ENCODE measurements at places on chromosomes 12 and 14. TPM values are rescaled to one million over a fixed set of nuclear protein-coding genes. Genes with fewer than 3 reads are reported as not detected.

DNA sequence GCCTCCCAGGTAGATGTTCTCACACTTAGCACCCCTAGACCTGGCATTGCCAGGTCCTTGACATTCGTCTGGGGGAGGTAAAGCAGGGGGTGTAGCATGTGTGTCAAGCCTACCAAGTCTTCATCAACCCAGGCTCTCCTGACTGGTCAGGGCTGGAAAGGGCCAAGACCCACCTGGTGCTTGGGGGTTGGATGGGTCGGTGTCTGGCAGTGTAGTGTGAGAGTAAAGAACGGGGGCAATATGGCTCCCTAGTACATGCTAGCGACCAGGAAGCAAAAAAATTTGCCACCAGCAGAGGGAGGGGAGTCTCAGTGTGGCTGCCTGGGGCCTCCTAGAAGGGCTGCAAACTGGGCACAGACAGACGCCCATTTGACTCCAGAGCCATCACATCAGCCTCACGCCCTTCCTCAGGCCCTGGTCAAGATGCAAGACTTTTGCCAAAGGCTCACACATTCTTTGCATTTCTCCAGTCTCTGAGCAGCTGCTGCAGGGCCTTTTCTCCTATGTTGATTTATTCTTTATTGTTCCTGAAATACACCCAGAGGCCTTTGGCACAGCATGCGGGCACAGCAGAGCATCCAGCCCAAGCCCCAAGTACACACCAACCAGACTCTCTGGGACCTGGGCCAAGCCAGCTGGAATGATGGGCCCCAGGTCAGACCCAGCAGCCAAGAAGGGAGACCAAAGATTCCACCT is 38.3 kb upstream of the PNMA1 start:
- H3K36me3 ChIP-seq, result peaks cover 2% of the 10 kb centered on the region
- peak overlapping the region; percentile 10 for H3K4me3 ChIP-seq
- DNase-seq, result peak; percentile 80
- H3K4me1 ChIP-seq, result peaks cover 95% of the 10 kb centered on the region
- H3K27ac ChIP-seq, result peak overlapping the region; percentile 85
- H3K27me3 ChIP-seq, result no peaks in the 10 kb centered on the region

- no peak overlapping the region for H3K27ac ChIP-seq
- H3K4me3 ChIP-seq, result no peak overlapping the region
- H3K27me3 ChIP-seq, result no peaks in the 10 kb centered on the region
- no peaks in the 10 kb centered on the region for H3K36me3 ChIP-seq
Measured at GRCh38 chr14:100772607-100773165, 46.0 kb downstream of the DLK1 start.

- H3K4me1 ChIP-seq, result no peaks in the 10 kb centered on the region
- no peak overlapping the region for H3K27ac ChIP-seq
- H3K36me3 ChIP-seq, result no peaks in the 10 kb centered on the region
- no peak overlapping the region for H3K4me3 ChIP-seq
Measured at GRCh38 chr14:101230161-101230850, 326.8 kb upstream of the RTL1 start.

GRCh38 chr12:106645074-106645421 is 62.2 kb downstream of the RFX4 start:
- no peaks in the 10 kb centered on the region for H3K4me1 ChIP-seq
- H3K27ac ChIP-seq, result no peak overlapping the region
- H3K27me3 ChIP-seq, result peaks cover 6% of the 10 kb centered on the region
- H3K4me3 ChIP-seq, result no peak overlapping the region
- no peak for DNase-seq

DNA sequence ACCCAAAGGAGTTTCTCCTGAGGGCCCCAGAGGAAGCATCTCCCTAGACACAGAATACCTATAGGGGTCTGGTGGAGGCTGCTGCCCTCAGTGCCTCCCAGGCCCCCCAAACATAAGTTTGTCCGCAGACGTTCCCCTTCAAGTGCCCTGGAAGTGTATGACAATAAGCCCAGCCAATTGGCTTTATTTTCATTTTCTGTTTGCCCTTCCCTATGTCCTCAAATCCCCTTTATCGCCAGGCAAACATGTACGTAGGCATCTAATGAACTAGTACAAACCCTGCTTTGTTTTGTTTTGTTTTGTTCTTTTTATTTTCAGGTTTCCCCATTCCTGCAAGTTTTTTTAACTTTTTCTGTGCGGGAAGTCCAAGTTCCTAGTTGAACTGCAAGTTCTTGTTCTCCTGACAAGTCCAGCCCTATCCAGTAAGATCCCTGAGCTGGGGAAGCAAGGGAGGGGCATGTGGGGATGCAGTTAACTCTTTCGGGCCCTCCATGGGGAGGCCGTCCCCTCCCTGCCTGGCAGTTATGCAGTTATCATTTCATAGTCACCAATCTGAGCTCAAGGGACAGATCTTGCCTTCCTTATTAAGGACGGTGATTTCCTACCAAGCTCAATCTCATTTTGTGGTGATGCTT is 141.9 kb downstream of the KCNA5 start:
- no peaks in the 10 kb centered on the region for H3K36me3 ChIP-seq
- no peak overlapping the region for H3K27ac ChIP-seq
- no peak overlapping the region for H3K4me3 ChIP-seq
- H3K27me3 ChIP-seq, result no peaks in the 10 kb centered on the region
- no peaks in the 10 kb centered on the region for H3K4me1 ChIP-seq
- no peak for DNase-seq

- H3K27me3 ChIP-seq, result peaks cover 9% of the 10 kb centered on the region
- H3K4me3 ChIP-seq, result no peak overlapping the region
- no peak overlapping the region for H3K27ac ChIP-seq
Measured at GRCh38 chr14:72104011-72104613, 171.9 kb downstream of the RGS6 start.

DNA sequence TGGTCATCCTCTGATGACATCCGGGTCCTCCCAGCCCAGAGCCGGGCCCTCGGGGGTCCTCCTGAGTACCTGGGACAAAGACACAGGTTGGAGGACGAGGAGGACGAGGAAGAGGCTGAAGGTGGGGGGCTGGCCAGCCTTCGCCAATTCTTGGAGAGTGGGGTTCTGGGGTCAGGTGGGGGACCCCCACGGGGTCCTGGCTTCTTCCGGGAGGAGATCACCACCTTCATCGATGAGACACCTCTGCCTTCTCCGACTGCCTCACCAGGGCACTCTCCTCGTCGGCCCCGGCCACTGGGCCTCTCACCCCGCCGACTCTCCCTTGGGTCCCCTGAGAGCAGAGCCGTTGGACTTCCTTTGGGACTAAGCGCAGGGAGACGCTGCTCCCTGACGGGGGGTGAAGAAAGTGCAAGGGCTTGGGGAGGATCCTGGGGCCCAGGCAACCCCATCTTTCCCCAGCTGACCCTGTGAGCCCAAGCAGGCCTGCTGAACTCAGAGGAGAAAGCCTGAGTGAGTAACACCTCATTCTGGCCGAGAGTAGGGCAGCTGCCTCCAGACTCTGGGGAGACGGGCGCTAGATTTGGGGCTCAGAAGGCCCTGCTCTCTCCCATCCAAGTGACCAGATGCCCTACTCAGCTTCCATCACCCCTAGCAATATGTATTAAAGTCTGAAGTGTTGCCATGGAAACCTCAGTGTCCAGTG is 1.3 kb upstream of the P3H3 start:
- H3K27ac ChIP-seq, result no peak overlapping the region
- no peak for DNase-seq
- H3K4me3 ChIP-seq, result no peak overlapping the region
- no peaks in the 10 kb centered on the region for H3K36me3 ChIP-seq
- H3K27me3 ChIP-seq, result peaks cover 27% of the 10 kb centered on the region
- peaks cover 38% of the 10 kb centered on the region for H3K4me1 ChIP-seq

DNA sequence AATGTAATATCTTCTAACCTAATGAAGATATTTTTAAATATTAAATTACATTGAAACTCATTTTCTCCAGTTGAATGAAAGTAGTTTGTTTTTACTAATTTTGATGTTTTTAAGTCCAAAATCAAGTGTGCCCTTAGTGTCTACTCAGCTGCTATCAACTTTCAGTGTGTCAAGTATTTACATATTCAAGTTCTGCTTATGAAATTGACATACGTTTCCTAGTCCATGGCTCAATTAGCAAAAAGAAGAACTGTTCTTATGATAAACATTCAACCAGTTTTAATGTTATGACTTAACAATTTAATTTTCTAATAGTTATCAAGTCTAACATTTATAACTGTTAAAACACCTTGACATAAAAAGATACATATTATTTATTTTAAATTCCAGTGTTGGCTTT is 137.1 kb downstream of the DUSP6 start:
- DNase-seq, result no peak
- H3K4me3 ChIP-seq, result no peak overlapping the region
- no peak overlapping the region for H3K27ac ChIP-seq

- no peaks in the 10 kb centered on the region for H3K36me3 ChIP-seq
- no peaks in the 10 kb centered on the region for H3K4me1 ChIP-seq
- H3K4me3 ChIP-seq, result no peak overlapping the region
- no peak overlapping the region for H3K27ac ChIP-seq
- no peaks in the 10 kb centered on the region for H3K27me3 ChIP-seq
- no peak for DNase-seq
Measured at GRCh38 chr12:24431872-24432271, 482.4 kb upstream of the SOX5 start.

DNA sequence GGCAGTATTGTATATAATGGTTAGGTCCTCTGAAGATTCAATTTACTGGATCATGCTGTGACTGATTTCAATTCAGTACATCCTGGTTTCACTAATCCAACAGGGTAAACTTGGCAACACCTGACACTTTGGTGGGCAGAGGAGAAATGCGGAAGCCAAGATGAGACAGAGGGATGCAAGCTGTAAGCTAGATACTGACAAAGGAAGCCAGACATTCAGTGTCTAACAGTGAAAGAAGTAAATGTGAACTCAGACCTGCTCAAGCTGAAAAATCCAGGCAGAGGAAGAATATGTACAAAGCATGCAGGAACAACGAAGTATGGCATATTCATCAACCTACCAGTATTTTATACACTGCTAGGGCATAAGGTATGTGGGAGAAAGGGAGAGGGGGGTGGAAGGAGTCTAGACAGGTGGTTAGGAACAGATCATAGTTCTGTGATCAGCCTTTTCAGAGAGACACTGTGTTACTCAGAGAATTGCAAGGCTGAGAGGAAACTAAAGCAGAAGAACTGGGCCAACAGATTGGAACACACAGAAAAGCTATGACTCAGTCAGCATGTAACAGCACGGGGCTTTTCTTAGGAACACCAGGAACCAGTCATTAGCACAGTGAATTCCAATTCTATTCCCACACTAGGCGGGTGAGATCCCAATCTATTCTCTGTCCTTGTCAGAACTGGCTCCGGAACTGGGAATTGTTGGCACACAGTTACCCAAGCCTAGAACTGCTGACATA is 40.3 kb downstream of the NELL2 start:
- peak overlapping the region; percentile 9 for H3K4me3 ChIP-seq
- no peaks in the 10 kb centered on the region for H3K27me3 ChIP-seq
- peak overlapping the region; percentile 56 for H3K27ac ChIP-seq
- H3K36me3 ChIP-seq, result no peaks in the 10 kb centered on the region
- peaks cover 37% of the 10 kb centered on the region for H3K4me1 ChIP-seq
- no peak for DNase-seq

DNA sequence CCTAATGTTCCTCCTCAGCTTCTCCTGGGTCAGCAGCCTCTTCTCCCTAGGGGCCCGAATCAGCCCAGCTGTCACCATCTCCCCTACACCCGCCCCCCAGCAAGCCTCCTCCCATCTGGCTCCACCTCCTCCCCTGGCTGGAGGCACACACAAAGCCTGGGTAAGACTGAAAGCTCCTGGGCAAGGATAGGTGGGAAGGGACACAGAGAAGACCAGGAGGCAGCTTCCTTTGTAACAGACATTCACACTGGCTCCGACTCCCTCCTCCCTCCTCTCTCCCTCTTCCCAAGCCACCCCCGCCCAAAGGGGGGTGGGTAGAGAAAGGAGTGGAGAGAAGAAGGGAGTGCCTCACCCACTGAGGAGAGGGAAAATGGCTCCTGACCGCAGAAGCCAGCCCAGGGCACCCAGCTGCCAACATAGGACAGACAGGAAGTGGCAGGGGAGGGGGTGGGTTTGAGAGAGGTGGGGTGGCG is 4.0 kb downstream of the CHD4 start:
- peak; percentile 72 for DNase-seq
- peaks cover 51% of the 10 kb centered on the region for H3K36me3 ChIP-seq
- H3K4me3 ChIP-seq, result peak overlapping the region; percentile 39
- no peaks in the 10 kb centered on the region for H3K27me3 ChIP-seq

GRCh38 chr12:115201966-115202365 is 518.0 kb upstream of the TBX3 start:
- no peaks in the 10 kb centered on the region for H3K4me1 ChIP-seq
- H3K4me3 ChIP-seq, result no peak overlapping the region
- no peaks in the 10 kb centered on the region for H3K27me3 ChIP-seq
- no peaks in the 10 kb centered on the region for H3K36me3 ChIP-seq
- H3K27ac ChIP-seq, result no peak overlapping the region

DNA sequence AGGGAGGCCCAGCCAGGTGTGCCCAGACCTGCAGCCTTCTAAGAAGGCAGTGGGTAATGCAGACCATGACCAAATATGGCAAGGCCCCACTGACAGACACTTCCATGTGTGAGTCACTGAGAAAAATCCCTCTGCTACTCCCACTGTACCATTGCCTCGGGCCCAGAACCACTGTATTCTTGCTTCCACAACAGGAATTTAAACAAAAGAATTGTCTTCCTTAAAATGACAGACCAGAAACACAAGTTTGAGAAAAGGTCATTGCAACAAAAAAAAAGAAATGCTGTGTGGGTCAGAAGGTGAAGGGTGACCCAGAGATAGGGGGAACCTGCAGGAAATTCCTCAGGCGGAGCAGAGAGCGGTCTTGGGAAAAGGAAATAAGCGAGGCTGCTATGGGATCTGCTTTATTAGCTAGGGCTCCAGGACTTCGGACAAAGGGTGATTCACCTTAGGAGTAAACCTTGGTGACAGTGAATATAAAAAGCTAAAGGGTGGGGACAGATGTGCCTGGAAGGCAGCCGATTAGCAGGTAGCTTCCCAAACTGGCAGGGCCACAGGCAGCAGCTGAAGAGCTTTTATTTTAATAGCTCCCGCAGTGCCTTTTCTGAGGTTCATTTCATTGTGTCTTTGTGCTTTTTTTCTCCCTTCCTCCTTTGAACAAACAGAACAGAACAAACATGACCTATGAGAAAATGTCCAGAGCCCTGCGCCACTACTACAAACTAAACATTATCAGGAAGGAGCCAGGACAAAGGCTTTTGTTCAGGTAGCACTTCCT is 185.3 kb upstream of the BCL2L14 start:
- H3K4me1 ChIP-seq, result no peaks in the 10 kb centered on the region
- H3K4me3 ChIP-seq, result no peak overlapping the region
- H3K27ac ChIP-seq, result no peak overlapping the region
- peaks cover 45% of the 10 kb centered on the region for H3K36me3 ChIP-seq

DNA sequence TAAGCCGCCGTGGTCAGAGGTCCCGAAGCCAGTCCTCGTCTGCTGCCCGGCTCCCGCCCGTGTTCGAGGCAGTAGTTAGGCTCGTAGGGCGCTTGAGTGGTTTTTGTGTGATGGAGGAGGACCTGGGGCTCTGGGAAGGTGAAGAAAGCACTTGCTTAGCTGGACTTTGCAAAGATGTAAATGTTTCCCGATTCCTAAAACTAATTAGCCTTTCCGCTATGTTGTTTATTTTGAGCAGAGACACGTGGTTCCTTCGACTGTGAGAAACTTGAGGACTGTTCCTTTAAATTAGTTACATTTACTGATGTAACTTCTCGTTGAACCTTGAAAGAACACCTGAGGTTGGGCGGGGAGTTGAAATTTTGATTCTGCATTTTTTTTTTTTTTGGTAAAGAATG is 33.9 kb downstream of the MIA2 start:
- H3K27ac ChIP-seq, result peak overlapping the region; percentile 96
- H3K27me3 ChIP-seq, result no peaks in the 10 kb centered on the region
- DNase-seq, result no peak
- H3K4me1 ChIP-seq, result peaks cover 37% of the 10 kb centered on the region
- peak overlapping the region; percentile 99 for H3K4me3 ChIP-seq

Gene ADCK1
- 7.1 TPM for total RNA-seq

Gene DPY19L2
- total RNA-seq, result not detected

Gene PLEKHD1
- total RNA-seq, result 0.63 TPM

Gene ADAM21
- not detected for total RNA-seq

Gene SLCO1B1
- total RNA-seq, result not detected

Gene RPGRIP1
- not detected for total RNA-seq

Gene RTN1
- total RNA-seq, result not detected

Measured in CD4-positive, alpha-beta T cell (primary cell).